ENCODE measurements at places on chromosomes 2 and 18. TPM values are rescaled to one million over a fixed set of nuclear protein-coding genes. Genes with fewer than 3 reads are reported as not detected.

The PLEK gene
- total RNA-seq = 3.9 TPM

- no peak for DNase-seq
Observed at GRCh38 chr2:180570864-180571263, 409.5 kb upstream of the UBE2E3 start.

GRCh38 chr18:21897811-21898210 lies 157.2 kb downstream of the MIB1 start:
- no peak for DNase-seq

- no peak for DNase-seq
Observed at GRCh38 chr2:204380141-204380881, 165.0 kb upstream of the PARD3B start.

- no peak for DNase-seq
Observed at GRCh38 chr2:173254659-173255058, 100.0 kb upstream of the CDCA7 start.

The STAT1 gene
- total RNA-seq = 62.8 TPM

- DNase-seq = no peak
Observed at GRCh38 chr2:134421556-134422328, 167.9 kb downstream of the MGAT5 start.

The CCDC74B gene
- total RNA-seq = not detected

The SNTG2 gene
- 4.2 TPM for total RNA-seq

The FEV gene
- not detected for total RNA-seq

DNA sequence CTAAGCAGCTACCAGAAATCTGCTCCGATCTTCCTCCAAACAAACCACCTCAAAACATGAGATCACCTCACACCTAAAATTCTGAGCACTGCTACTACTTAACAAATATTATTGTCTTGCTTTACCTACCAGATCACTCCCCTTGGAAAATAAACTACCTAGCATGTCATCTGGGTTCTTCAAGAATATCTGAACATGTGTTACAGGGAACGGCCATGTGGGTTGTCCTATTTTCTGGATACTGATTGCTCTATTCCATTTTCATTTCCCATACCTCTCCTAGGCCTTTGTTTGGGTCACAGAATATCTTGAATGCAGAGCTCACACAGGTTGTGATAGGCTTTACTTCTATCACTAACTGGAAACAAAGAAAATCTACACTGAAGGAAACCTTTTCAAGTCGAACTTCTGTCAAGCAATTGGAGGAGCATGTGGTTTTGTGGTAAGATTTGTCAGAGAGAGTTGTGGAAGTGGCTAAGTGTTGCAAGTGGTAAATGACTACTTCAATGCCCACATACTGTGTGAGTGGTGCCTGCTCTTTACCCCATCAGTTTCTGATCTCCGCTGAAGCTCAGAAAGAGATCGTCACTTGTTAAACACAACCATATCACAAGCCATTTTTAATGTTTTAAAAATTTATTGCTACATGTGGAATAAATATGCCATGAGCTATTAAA lies 739.1 kb upstream of the ZEB2 start:
- DNase-seq = peak; percentile 68

GRCh38 chr2:223930103-223930976 lies 14.8 kb downstream of the WDFY1 start:
- no peak for DNase-seq

- DNase-seq = no peak
Observed at GRCh38 chr2:120516679-120517314, 170.9 kb downstream of the INHBB start.

The TMEM17 gene
- not detected for total RNA-seq

GRCh38 chr2:16709769-16710168 lies 44.1 kb upstream of the CYRIA start:
- no peak for DNase-seq

The OTX1 gene
- not detected for total RNA-seq

DNA sequence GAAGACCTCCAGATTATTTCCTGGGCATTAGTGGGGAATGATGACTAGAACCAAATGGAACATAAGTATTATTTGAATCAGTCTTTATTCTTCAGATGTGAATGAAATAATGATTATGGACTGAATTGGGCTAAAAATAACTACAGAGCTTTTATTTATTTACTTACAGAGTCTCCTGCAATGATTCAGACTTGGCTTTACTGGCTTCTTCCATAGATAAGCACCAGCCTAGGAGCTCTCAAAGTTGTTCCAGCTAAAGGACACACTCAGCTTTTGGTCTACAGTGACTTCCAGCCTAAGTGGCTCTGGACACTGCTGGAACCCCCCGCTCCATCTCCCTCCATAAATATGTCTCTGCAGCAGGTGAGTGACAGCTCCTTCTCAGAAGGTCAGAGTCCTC lies 24.3 kb upstream of the ARHGAP25 start:
- no peak for DNase-seq

GRCh38 chr2:86308984-86309695 lies 28.3 kb downstream of the REEP1 start:
- DNase-seq = no peak

DNA sequence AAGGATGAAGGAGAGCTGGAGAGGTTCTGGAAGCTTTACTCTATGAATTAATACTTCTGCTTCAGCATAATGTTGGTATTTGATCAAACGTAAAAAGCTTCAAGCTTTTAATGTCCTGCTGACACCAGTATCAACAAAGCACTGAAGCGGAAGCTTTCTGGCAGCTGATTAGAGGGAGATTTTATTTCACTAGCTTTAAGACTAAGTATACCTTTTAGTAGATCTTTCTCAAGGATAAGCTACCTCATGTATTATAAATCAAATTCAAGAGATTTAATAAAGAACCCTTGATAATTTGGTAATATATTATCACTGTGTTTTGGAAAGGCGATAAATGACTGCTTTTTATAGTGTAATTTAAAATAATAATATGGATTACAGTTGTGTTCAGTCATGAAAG lies 128.0 kb upstream of the CD302 start:
- no peak for DNase-seq

The AGXT gene
- total RNA-seq = not detected

GRCh38 chr2:8222979-8223694 lies 458.7 kb upstream of the ID2 start:
- DNase-seq = no peak

DNA sequence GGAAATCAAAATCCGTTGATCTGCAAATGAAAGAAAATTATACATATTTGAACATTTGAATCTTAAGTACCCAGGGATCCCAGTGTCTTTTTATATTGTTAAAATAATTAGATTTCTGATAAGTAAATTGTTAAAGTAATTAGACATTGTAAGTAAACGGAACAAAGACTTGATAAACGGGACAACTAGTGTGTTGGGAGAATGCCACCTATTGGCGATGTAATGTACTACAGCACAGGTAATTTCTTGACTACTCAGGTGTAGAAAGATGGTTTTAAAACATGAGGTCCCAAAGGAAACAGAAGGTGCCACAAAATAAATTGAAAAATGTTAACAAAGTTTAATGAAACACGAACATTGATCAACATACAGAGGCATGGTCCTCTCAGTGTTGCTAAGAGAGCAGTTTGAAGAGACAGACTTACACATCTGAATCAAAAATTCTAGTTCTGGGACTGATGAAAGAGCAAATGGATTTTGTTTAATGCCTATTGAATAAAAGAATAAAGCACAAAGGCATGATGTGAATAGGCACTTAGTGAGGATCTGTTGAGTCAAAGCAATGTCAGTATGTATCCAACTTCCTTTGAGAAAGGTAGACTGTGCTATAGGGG lies 103.4 kb upstream of the RASGRP3 start:
- DNase-seq = no peak

The EGR4 gene
- total RNA-seq = not detected

DNA sequence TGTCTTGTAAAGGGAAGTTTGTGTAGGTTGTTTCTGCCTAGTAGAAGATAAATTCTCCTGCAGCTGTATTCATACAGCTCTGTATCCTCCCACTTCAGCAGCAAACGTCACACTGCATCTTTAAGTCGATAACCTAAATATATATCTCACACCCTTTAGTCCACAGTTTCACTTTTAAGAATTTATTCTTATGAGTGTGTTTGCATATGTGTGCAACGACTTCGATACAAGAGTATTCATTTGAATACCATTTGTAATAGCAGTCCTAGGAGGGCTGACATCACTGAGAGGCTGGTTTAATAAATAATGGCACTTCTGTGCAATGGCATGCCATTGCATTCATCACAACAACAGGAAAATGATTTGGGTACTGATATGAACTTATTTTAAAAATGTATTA lies 63.8 kb upstream of the MSH6 start:
- no peak for DNase-seq

The LOXHD1 gene
- 0.08 TPM for total RNA-seq

Measured in naive thymus-derived CD8-positive, alpha-beta T cell (primary cell).